ENCODE measurements at places on chromosomes 6 and 20.
A peak's percentile ranks its signal among the peaks of the same experiment; 100 is the strongest.

- no peak for DNase-seq
These were observed 49.7 kb downstream of the FIG4 start for GRCh38 chr6:109740787-109741186.

GRCh38 chr20:62532921-62533320, 57.1 kb upstream of the GATA5 start:
- DNase-seq, result no peak

DNA sequence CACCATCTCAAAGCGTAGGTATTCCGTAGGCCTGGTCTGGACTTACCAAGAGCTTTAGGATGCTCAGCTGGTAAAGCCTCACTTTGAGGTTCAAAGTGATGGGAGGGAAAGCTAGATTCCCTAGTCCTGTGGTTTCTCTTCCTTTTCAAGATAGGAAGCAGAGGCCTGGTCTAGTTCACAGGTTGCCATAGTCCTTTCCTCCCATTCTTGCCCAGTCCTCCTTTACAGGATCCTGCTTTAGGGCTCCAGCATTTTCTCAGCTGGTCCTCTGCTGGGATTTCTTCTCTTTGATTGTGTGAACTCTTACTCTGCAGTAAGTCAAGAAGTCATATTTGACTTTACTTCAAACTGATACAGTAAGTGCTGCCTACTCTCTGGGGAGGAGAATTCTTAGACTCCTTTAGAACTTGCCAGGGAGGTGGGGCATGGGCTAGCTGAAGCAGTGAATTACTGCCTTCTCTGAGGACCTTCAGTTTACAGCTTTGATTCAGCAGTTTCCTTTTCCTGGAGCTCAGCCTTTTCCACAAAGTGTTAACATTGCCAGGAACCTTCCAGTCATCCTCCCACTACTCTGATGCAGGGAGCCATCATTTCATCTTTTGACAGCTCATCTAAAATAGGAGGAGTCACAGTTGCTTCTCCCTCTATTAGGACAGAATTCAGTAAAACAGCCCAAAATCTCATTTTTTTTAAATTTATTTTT, 42.8 kb upstream of the PLCG1 start:
- DNase-seq, result no peak

DNA sequence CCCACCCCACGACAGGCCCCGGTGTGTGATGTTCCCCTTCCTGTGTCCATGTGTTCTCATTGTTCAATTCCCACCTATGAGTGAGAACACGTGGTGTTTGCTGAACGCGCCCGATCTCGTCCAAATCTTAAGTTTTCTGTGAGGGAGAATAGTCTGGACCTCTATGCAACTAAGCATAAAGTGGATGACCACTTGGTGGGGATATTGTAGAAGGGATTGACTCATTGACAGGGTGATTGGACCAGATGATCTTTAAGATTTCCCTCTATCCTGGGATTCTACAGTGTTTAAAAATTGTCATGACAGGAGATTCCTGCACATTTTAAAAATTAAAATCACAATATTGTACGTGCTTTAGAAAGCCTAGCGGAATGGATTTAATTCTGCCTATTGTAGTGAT, 141.3 kb downstream of the TRMT11 start:
- no peak for DNase-seq

- no peak for DNase-seq
These were observed 13.5 kb upstream of the CNR1 start for GRCh38 chr6:88179692-88180091.

DNA sequence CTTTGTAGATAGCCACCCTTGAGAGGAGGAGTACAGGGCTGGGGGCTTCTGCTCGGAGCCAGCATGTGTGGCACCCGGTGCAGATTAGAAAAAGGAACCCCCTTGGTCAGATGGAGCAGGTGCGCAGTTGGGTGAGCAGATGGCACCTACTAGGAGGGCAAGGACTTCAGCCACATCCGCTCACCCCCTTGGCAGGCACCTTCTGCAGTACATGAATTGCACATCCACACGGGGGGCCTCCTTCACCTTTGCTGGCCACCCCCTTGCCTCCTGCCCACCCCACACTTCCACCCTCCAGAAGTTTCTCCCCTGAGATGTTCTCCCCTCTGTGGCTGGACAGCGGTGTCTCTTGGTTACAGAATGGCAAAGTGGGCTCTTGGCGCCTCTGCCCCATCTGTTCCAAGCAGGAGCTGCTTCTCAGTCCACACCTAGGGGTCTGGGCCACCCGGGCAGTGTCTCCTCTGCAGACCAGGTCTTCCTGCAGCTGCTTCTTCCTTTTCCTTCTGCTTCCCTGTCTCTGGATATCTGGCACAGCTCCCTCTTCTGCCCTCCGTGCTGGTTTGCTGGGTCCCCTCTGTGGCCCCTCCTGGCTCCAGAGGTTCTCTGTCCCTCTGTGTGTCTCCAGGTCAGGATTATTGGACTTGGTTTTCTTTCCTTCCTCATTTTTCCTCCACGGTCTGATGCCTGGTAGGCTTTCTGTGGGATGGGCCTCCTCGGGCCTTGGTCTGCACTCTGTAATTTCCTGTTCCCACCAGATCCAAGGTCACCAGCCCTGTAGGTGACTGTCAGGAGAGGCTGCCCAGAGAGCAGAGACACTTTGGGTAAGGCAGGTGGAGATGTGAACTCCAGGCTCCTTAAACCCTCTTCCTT, 4.1 kb downstream of the MDFI start:
- DNase-seq, result peak; percentile 37

- no peak for DNase-seq
These were observed 85.0 kb downstream of the PLCG1 start for GRCh38 chr20:41222296-41222695.

- no peak for DNase-seq
These were observed 11.7 kb upstream of the SIRPB1 start for GRCh38 chr20:1631309-1632151.

DNA sequence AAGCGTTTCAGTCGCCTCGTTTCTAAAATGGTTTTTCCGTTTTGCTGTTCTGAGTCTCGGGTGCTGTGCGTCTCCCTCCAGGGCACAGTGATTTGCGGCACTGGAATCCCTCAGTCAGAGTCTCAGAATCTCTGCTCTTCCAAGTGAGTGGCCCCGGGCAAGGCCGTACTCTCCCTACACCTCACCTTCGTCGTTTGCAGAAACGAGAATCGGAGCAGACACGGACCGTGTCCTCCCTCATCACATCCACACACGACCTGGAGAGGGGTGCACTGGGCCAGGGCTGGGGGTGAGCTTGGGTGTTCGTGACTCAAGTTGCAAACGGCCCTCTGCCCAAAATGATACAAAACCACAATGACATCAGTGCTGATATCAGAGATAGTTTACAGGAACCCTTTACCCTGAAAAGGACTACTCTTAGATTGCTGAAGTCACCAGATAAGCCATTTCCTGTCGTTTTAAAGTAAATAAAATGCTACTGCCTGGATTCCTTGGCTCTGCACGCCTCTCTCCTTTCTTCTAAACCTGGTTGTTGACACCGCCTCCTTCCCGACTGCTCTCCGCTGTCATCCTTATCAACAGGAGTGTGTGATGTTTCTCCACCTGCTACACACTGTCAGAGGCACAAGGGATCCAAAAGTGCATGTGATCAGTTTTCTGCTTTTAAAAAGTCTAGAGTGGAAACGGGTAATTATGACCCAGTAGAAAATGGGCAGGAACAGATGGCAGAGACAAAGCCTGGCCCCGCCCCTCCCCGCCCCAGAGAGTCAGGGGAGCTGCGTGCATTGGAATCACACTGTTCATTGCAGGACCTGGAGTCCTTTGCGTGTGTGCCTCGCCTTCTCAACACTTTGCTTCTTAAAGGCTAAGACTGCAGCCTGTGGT, 38.4 kb downstream of the KIF25 start:
- DNase-seq, result peak; percentile 55

- DNase-seq, result no peak
These were observed 4.1 kb downstream of the MAP1LC3A start for GRCh38 chr20:34562641-34563040.

GRCh38 chr6:15401769-15402250, 155.9 kb downstream of the JARID2 start:
- DNase-seq, result no peak

GRCh38 chr6:34538581-34538980, 17.5 kb downstream of the SPDEF start:
- DNase-seq, result no peak

DNA sequence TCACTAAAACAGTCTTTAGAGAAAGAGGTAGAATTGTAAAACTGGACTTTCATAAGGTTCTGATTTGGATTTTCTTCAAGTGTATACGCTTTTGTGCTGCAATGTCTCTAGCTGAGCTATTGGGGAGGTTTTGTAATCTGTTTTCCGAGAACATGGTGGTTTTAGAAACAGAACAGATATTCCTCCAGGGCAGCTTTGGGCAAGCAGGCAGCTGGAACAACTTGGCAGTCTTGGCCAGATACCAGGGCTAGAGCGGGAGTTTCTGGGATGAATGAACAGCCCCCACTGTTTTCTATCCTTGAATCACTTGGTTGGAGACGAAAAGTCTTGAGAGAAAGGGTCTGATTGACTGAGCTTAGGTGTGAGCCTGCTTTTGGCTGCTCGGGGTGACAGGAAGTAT, 17.1 kb upstream of the ARMC2 start:
- DNase-seq, result no peak

Data from sciatic nerve (tissue), 2 donors.